ENCODE measurements at places on chromosomes 6 and 20.

DNA sequence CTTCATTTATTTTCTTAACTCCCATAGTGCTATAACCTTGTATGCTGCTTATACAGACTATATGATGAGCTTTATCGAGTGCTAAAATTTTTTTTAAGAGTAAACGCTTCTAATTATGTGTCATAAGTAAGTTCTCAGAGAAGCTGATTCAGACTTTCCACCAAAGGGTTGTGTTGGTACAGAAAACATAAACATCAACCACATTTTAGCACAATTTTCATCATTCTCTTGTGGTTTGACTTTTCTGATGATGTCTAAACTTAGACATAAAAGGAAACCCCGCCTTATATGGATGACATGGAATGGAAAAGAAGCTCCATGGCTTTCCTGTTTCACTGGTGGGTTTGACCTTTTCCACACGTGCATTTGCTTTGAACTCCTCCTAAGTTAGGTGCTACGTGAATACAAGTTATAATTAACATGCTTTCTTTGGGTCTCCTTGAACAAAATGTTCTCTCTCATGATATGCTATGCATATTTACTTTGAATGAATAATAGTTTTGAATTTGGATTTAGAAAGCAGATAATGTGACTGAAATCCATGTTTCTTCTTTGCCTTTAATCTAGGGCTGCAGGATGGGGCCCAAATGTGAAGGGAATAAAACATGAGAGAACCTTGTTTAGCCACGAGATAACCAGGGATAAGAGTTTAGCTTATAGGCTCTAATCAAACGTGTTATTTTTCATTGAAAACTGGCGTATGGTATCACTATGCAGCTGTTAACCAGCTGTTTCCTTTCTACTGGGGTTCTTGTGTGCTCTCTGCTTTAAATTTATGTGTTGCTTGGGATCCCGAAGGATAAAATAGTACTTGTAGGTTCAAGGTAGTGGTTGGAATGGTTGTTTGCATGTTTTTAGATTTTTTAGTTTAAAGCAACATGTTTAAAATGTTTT is 127.1 kb upstream of the AHI1 start:
- no peak for DNase-seq

DNA sequence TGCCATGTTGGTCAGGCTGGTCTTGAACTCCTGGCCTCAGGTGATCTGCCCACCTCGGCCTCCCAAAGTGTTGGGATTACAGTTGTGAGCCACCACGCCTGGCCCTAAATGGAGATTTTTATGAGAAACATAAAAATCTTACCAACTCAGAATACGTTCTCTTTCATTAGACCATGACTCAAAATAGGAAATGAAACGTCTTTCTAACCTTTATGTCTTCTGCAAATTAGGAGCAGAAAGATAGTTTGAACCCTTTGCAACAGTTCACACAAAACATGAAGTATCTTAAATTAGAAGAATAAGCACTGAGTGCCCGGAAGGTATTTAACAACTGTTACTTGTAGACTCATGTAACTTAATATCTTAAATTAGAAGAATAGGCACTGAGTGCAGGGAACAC is 48.3 kb downstream of the AHI1 start:
- no peak for DNase-seq

DNA sequence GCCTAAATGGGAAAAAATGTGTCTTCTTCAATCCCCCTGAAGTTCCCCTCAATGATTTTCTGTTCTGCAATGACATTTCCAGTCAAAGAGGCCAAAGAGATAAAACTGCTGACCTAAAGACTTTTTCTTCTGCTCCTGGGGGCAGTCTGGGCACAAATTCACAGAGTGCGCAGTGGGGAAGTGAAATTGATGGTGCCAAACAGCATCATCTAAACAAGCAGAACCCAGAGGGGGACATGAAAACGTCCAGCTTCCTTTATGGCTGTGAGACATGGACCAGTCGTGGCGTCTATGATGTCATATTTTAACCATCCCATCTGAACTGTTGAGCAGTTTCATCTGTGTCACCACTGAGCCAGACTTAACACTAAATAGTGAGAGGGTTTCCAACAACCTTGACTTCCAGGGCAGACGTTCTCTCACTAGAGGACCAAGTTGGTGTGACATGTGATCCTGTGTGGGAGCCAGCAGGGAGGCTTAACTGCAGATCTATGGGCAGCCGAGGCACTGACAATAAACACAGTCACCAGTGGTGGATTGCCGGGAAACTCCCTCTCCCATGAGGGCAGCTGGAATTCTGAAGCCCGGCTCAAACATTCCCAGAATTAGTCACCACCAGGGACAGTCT is 12.4 kb downstream of the SCML4 start:
- DNase-seq = no peak

DNA sequence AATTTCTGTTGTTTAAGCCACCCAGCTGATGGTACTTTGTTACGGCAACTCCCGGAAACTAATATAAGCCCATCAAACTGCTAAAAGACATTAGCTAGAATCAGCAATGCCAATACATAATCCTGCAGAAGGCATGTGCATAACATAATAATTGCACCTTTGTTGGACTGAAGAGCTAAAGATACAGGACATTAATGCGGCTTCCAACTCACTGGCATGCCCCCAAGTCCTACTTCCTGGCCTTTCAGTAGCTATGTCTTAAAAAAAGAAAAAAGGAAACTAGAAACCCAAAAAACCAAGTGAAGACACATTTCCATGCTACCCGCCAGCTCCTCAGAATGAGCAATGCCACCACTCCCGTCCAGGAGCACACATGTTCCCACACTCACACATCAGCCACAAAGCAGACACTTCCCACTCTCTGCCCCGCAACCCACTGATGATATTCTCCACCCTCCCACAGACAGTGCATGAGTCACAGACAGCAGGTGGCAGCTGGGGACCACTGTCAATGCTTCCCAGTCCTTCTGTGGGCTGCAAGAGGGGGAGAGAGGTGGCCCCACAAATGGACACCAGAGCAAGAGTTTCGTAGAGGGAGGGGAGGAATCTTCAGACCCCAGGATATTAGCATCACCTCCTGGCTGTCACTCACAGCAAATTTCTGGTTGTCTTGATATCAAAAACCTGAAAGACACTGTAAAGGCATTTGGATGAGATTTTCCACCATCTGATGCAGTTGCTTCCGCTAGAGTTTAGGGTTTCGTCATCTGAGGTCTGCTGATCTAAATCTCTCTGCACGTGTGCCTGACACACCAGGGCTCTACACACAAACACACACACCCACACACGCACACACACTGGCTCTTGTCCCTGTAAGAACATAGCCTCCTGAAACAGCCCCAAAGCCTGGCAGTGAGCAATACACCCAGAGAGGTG is 32.8 kb downstream of the GFOD1 start:
- no peak for DNase-seq

- DNase-seq = no peak
Measured at GRCh38 chr6:30787954-30788353, 43.6 kb upstream of the IER3 start.

DNA sequence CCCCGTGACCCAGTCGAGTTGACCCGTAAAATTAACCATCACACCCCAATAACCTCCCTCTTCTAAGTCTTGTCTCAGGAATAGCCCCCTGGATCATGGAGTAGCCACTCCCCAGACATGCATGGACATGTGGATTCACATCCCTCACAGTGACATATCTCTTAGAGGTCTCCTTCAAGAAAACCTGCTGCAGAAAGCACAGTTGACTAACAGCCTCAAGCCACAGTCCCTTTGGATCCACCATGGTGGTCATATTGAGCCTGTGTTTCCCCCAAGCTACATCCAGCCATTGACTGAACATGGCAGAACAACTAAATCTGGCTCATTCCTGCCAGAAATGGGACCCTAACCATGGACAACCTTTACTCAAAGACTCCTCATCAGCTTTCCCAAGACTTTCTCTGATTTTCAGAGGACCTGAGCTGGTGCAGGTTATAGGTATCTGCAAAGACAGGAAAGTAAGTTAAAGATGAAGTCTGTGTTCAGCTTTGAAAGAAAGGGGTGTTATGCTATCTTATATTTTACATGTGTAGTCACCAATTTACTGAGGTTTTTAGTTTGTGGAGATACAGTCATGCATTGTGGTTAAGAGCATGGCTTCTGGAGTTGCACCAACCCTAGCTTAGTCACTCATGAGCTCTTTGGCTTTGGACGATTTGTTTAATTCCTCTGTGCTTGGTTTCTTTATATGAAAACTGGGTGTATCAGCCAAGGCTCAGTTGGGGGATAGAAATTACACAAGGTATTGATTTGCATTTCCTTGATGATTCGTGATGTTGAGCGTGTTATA is 219.1 kb downstream of the MYLK4 start:
- DNase-seq = no peak

GRCh38 chr6:159753081-159753872 is 8.6 kb upstream of the ACAT2 start:
- DNase-seq = no peak

GRCh38 chr6:20582586-20583443 is 48.6 kb downstream of the CDKAL1 start:
- DNase-seq = no peak

DNA sequence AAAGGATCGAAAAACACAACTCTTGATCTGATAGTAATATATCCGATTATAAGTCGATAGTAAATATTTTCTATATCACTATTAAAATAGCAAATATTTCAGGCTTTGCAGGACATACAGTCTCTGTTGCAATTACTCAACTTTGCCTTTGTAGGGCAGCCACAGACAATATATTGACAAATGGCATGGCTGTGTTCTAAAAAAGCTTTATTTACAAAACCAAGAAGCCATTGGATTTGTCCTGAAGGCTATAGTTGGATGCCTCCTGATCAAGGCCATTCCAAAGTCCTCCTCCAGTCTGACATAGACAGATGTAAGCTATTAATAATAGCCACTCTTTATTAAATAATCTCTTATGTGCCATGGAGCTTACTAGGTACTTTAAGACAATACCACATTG is 5.9 kb downstream of the OCSTAMP start:
- DNase-seq = no peak
